IMR-90 (cell line): ENCODE measurements at places on chromosomes 16 and 17. TPM values are rescaled to one million over a fixed set of nuclear protein-coding genes. Genes with fewer than 3 reads are reported as not detected.
A peak's percentile ranks its signal among the peaks of the same experiment; 100 is the strongest.

DNA sequence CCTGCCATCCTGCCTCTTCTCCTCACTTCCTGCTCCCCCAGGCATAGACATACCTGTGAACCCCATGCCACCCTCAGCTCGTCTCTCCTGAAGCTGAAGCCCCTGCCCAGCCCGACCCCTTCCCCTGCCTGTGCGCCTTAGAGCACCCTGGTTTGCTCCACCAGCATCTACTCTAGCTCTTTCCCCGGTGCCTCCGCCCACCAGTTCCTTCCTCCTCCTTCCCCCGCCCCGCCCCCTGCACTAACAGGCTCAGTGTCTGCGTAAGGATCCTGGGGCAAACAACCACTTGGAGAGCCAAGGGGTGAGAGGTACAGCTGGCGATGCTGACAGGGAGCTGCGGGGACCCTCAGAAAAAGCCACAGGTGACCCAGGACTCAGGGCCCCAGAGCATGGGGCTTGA, 1.9 kb downstream of the GPR142 start:
- no peak for DNase-seq
- H3K27ac ChIP-seq, result no peak overlapping the region
- H3K36me3 ChIP-seq, result no peaks in the 10 kb centered on the region
- no peaks in the 10 kb centered on the region for H3K27me3 ChIP-seq
- H3K4me1 ChIP-seq, result no peaks in the 10 kb centered on the region

DNA sequence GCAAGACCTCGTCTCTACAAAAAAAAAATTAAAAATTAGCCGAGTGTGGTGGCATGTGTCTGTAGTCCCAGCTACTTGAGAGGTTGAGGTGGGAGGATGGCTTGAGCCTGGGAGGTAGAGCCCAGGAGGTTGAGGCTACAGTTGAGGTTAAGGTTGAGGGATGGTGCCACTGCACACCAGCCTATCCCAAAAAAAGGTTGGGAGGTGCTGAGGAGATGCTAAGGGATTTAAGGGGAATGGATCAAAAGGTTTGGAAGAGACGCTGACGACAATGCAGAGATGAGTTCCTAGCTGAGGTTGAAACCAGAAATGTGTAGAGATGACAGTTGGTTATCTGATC, 4.7 kb upstream of the NSMCE1 start:
- no peak for DNase-seq
- no peaks in the 10 kb centered on the region for H3K27me3 ChIP-seq
- H3K36me3 ChIP-seq, result no peaks in the 10 kb centered on the region
- H3K4me3 ChIP-seq, result no peak overlapping the region
- H3K4me1 ChIP-seq, result no peaks in the 10 kb centered on the region
- no peak overlapping the region for H3K27ac ChIP-seq

DNA sequence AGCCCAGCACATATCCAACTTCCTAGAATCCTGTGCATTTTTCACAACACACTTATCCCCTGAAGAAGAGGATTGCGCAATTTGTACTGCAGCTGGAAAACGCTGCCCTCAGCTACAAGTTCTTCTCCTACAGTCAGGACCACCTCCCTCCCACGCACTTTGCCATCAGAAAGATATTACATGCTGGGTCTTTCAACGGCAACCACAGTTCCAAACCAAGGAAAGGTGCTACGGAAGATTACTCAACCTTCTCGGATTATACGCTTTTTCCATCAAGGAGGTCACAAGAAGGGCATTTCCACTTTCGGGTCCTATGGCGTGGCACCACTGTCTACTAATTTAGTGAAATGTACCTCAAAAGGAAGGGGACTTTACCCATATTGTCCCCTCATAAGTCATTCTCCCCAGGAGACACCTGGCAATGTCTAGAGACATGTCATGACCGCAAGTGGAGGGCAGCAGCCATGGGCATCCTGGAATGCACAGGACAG, 35.2 kb downstream of the USP7 start:
- peak; percentile 60 for DNase-seq
- peaks cover 15% of the 10 kb centered on the region for H3K36me3 ChIP-seq
- no peak overlapping the region for H3K4me3 ChIP-seq
- H3K27ac ChIP-seq, result no peak overlapping the region
- H3K27me3 ChIP-seq, result no peaks in the 10 kb centered on the region
- H3K4me1 ChIP-seq, result peaks cover 2% of the 10 kb centered on the region; the same call in 1 of the 2 replicates

- H3K4me3 ChIP-seq, result no peak overlapping the region
- H3K27ac ChIP-seq, result no peak overlapping the region
- peaks cover 27% of the 10 kb centered on the region for H3K27me3 ChIP-seq
- H3K36me3 ChIP-seq, result no peaks in the 10 kb centered on the region
- H3K4me1 ChIP-seq, result no peaks in the 10 kb centered on the region
Observed at GRCh38 chr16:84434800-84435199, 66.5 kb downstream of the ATP2C2 start.

- no peaks in the 10 kb centered on the region for H3K36me3 ChIP-seq
- no peak overlapping the region for H3K4me3 ChIP-seq
- no peaks in the 10 kb centered on the region for H3K4me1 ChIP-seq
- no peaks in the 10 kb centered on the region for H3K27me3 ChIP-seq
- H3K27ac ChIP-seq, result no peak overlapping the region
Observed at GRCh38 chr16:76444832-76445231, 167.6 kb downstream of the CNTNAP4 start.

GRCh38 chr16:752007-752312, 8.6 kb upstream of the MSLN start:
- peaks cover 11% of the 10 kb centered on the region for H3K27me3 ChIP-seq
- no peak overlapping the region for H3K4me3 ChIP-seq
- DNase-seq, result no peak
- H3K4me1 ChIP-seq, result no peaks in the 10 kb centered on the region
- H3K36me3 ChIP-seq, result no peaks in the 10 kb centered on the region

DNA sequence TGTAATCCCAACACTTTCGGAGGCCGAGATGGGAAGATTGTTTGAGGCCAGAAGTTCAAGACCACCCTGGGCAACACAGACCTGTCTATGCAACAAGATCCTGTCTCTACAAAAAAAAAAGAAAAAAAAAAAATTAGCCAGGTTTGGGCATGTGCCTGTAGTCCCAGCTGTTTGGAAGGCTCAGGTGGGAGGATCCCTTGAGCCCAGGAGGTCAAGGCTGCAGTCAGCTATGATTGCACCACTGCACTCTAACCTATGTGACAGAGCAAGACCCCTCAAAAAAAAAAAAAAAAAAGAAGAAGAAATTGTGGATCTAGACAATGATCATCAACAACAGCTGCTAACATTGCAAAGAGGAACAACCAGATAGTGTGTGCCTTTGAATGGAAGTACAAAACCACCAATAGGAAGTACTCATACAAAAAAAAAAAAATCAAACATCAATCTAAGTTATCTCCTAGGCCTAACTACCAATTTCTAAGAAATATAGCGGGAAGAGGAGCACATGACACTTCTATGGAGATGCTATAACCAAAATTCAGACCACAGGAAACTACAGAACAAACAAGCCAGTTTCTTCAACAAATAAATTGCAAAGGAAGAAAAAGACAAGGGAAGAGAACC, 258.7 kb downstream of the MRTFB start:
- peaks cover 12% of the 10 kb centered on the region for H3K36me3 ChIP-seq
- no peaks in the 10 kb centered on the region for H3K27me3 ChIP-seq
- H3K4me1 ChIP-seq, result peaks cover 2% of the 10 kb centered on the region; the same call in 1 of the 2 replicates
- H3K4me3 ChIP-seq, result no peak overlapping the region

DNA sequence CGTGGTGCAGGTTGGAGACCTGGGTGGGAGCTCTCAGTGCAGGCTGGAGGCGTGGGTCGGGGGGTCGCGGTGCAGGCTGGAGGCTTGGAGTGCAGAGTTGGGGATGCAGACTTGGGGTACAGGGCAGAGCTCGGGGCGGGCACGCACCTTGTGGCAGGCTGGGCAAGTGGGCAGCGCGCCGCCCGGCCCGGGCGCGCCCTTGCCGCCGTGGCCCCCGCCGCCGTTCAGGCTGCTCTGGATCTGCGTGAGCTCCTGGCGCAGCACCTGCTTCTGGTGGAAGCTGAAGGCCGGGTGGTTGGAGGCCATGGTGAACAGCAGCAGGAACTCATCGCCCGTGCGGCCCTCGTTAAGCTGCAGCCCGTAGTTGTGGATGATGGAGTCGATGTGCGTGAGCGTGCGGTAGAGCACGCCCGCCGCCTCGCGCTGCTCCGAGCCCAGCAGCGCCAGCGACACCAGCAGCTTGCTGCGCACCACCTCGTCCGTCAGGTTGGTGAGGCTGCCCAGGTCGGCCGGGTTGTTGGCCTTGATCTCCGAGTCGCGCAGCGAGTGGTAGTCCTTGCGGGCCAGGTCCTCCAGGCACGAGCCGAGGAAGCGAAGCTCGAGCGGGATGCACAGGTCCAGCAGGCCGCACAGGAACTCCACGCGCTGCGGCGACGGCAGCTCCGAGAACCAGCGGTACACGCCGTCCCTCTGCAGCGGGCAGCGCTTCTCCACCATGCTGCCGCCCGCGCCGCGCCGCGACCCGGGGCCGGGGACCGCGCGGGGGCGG, 1.1 kb downstream of the ZCCHC14 start:
- H3K4me1 ChIP-seq, result peaks cover 20% of the 10 kb centered on the region
- H3K27me3 ChIP-seq, result no peaks in the 10 kb centered on the region
- peaks cover 4% of the 10 kb centered on the region; the same call in 1 of the 2 replicates for H3K36me3 ChIP-seq
- H3K4me3 ChIP-seq, result peak overlapping the region; percentile 67

GRCh38 chr17:29613352-29613837, 9.3 kb downstream of the CORO6 start:
- H3K27me3 ChIP-seq, result no peaks in the 10 kb centered on the region; the same call in 1 of the 2 replicates
- peaks cover 2% of the 10 kb centered on the region; the same call in 1 of the 2 replicates for H3K36me3 ChIP-seq
- no peaks in the 10 kb centered on the region for H3K4me1 ChIP-seq
- no peak overlapping the region for H3K4me3 ChIP-seq
- H3K27ac ChIP-seq, result no peak overlapping the region

- H3K27me3 ChIP-seq, result peaks cover 5% of the 10 kb centered on the region
- H3K4me3 ChIP-seq, result peak overlapping the region; percentile 99
- H3K4me1 ChIP-seq, result no peaks in the 10 kb centered on the region; the same call in 1 of the 2 replicates
- no peaks in the 10 kb centered on the region for H3K36me3 ChIP-seq
- no peak overlapping the region for H3K27ac ChIP-seq
Observed at GRCh38 chr17:57255182-57255775, 1.0 kb upstream of the MSI2 start.

- H3K36me3 ChIP-seq, result no peaks in the 10 kb centered on the region
- no peak overlapping the region for H3K4me3 ChIP-seq
- no peak overlapping the region for H3K27ac ChIP-seq
- H3K27me3 ChIP-seq, result peaks cover 16% of the 10 kb centered on the region
Observed at GRCh38 chr17:64007838-64008282, 9.7 kb downstream of the PRR29 start.

DNA sequence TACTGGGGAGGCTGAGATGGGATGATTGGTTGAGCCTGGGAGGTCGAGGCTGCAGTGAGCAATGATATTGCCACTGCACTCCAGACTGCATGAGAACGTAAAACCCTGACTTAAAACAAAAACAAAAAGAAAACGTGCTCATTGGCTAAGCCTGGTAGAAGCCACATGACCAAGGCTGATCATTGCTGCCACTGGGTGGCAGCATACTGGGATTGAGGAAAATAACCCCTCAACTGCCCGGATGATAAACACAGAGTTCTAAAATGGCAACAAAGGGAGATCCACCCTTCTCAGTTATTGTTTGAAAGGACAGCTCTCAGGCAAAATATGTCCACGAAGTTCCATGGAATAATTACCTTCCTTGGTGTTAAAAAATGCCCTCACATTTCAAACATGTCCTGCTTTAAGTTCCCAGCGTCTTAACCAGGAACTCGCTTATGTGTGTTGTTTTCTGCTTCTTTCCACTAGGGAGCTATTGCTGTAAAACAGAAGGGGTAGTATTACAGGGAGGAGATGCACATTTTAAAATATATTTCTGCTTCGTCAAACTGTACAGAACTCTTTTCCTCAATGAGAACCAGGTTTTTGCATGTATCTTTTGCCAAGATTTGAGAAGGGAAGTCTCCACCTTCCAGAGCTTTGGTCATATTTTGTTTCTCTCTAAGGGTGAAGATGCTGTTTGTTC, 675.3 kb downstream of the MAF start:
- H3K4me1 ChIP-seq, result no peaks in the 10 kb centered on the region
- no peaks in the 10 kb centered on the region for H3K27me3 ChIP-seq
- no peak for DNase-seq

DNA sequence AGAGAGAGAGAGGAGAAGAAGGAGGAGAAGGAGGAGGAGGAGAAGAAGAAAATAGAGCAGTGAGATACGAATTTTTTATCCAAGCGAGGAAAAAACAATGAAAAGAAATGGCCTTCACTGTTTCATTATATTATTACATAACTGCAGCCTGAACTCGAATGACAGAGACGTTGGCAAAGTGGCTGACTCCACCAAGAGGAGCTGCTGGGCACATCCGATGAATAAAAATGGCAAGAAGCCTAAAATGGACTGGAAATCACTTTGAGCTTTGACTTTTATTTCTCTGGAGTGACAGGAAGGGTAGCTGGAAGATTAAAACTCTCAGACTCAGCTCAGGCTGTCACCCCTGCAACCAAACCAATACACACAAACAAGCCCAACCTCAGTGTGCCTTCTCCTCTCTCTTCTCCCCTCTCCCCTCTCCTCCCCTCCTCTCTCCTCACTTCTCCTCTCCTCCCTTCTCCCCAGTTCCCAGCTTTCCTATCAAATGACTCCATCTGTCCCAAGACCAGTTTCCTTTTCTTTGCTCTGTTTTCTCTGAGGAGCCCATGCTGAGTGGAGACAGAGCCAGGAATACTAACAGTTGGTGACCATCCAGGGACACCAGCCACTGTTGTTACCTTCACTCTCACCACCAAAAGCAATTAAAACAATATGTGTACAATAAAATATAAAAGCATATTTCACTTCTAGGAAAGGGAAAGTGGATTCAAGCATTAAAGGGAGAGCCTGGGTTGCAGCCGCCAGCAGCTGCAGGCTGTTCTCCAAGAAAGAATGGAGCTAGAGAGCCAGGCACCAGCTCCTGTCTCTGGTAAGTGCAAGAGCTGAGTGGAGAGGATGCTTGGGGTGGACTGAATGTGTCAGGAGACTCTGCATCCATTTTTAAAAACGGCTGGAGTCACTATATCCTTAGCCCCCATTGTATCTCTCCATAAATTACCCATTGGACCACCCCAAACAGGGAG, 51.2 kb downstream of the SOX9 start:
- no peak overlapping the region for H3K4me3 ChIP-seq
- DNase-seq, result no peak
- H3K4me1 ChIP-seq, result no peaks in the 10 kb centered on the region; the same call in 1 of the 2 replicates
- H3K27ac ChIP-seq, result no peak overlapping the region

- H3K36me3 ChIP-seq, result no peaks in the 10 kb centered on the region
- H3K4me3 ChIP-seq, result no peak overlapping the region
- H3K27ac ChIP-seq, result no peak overlapping the region
- no peak for DNase-seq
- peaks cover 53% of the 10 kb centered on the region for H3K27me3 ChIP-seq
- H3K4me1 ChIP-seq, result no peaks in the 10 kb centered on the region
Observed at GRCh38 chr17:27952366-27952765, 59.2 kb upstream of the LYRM9 start.

- H3K4me3 ChIP-seq, result no peak overlapping the region
- no peak for DNase-seq
- peaks cover 10% of the 10 kb centered on the region for H3K36me3 ChIP-seq
- H3K4me1 ChIP-seq, result peaks cover 4% of the 10 kb centered on the region; the same call in 1 of the 2 replicates
- no peaks in the 10 kb centered on the region for H3K27me3 ChIP-seq
Observed at GRCh38 chr17:75116737-75117136, 7.0 kb downstream of the ARMC7 start.

- no peaks in the 10 kb centered on the region for H3K4me1 ChIP-seq
- DNase-seq, result peak; percentile 33
- no peak overlapping the region for H3K27ac ChIP-seq
- peaks cover 72% of the 10 kb centered on the region for H3K36me3 ChIP-seq
- no peaks in the 10 kb centered on the region for H3K27me3 ChIP-seq
Observed at GRCh38 chr16:191831-192230, 11.6 kb downstream of the HBQ1 start.

Gene MEOX1
- total RNA-seq, result 0.72 and 0.83 TPM in 2 replicates

Gene PRR15L
- not detected in 2 replicates for total RNA-seq

Gene EVI2B
- total RNA-seq, result under 0.01 TPM in 2 replicates

Gene KRTAP4-3
- not detected in 2 replicates for total RNA-seq

Gene BRICD5
- 0.18 and 0.28 TPM in 2 replicates for total RNA-seq

Gene GP2
- not detected in 2 replicates for total RNA-seq

Gene BEAN1
- not detected in 2 replicates for total RNA-seq

Gene CASKIN1
- not detected in 2 replicates for total RNA-seq

Gene ACSM5
- total RNA-seq, result not detected in 2 replicates

Gene AKTIP
- total RNA-seq, result 18.9 and 19.9 TPM in 2 replicates
